ENCODE measurements at places on chromosomes 12 and 14.

DNA sequence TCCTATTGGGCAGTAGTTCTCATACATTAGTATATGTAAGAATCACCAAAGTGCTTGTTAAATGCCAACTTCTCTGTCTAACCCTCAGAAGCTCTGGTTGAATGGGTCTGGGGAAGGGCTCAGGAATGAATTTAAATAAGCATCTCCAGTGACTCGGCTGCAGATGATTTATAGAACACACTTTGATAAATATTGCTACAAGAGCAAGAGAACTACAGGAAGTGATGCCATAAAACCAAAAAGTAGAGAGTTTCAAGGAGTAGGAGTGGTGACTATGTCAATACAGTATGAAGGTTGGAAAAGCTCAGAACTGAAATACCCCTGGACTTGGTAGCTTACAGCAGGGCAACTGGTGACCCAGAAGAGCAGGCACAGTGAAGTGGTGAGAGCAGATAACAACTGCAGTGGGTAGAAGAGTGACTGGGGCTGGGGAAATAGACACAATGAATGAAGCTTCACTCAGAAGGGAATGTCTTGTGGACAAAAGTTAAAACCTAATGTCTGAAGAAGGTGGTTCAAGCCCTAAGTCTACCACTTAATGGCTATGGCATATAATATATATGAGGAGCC is 8.0 kb upstream of the PLEKHA5 start:
- DNase-seq, result no peak

DNA sequence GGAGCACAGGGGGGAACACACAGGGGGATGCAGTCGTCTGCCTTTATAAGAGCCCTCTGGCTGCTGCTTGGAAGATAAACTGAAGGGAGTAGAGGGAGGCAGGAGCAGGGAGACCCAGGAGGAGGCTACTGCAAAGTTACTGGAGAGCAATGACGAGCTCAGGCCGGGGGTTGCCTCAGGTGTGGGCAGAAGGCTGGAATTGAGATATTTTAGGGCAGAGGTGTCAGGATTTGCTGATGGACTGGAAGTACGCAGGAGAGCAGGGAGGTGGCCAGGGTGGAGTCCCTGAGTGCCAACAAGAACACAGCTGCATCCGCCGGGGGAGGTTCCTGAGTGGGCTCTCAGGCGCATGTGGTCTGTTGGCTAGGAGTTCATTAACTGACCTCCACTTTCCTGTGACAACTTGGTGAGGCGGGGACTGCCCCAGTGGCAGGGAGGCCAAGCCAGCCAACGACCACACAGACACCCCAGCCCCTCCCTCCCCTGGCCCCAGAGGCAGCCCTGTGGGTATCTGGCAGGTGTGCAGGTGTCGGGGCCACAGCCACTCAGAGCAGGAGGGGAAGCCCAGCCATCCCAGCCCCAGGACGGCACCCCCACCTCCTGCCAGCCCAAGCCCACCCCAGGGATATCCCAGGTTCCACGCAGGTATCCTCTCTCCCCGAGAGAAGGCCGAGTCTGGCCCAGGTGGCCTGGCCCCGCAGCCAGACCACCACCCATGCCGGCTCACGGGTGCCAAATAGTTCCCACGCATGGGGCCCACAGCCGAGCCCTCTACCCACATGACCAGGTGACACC is 85.4 kb downstream of the NCOR2 start:
- no peak for DNase-seq

DNA sequence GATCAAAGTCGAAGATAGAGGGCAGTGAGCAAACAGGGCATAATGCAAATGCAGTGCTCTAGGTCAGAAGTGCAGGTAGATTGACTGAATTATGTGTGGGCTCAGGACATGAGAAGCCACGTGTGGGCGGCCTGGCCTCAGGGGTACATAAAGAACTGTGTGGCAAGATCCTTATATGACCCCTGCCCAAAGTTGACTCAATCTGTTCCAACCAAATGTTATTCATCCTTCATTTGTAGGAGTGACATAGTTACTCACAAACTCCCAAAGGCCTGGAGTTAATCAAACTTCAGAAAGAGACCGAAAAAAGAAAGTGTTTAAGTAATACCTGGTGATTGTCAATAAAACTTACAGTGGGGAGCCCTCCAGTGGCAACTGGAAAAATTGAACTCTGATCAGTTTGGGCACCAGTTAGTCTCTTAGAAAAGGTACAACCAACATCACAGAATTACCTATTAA is 150.4 kb upstream of the FAR2 start:
- no peak for DNase-seq

DNA sequence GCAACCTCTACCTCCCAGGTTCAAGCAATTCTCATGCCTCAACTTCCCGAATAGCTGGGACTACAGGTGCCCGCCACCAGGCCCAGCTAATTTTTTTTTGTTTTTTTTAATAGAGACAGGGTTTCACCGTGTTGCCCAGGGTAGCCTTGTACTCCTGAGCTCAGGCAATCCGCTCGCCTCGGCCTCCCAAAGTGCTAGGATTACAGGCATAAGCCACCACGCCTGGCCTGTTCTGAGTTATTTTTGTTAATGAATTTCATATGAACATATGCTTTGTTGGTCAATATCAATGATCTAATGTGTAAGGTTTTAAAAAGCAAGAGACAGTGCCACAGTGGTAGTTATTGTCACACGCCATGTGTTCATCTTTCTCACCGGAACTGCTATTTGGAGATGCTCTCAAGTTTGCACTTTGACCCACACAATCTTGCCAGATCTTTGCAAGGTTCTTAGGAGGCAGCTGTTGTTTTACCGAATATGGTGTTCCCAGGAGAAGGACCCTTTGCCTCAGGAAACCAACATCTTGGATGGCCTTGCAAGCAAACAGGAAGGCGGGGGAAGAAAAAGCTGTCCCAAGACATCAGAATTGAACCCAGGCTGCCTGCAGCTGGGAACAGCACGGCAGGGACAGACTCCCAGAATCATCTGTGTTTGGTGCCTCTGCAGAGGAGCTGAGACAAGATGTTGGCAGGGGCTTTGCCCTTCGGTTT is 30.0 kb downstream of the GALNT16 start:
- DNase-seq, result no peak

DNA sequence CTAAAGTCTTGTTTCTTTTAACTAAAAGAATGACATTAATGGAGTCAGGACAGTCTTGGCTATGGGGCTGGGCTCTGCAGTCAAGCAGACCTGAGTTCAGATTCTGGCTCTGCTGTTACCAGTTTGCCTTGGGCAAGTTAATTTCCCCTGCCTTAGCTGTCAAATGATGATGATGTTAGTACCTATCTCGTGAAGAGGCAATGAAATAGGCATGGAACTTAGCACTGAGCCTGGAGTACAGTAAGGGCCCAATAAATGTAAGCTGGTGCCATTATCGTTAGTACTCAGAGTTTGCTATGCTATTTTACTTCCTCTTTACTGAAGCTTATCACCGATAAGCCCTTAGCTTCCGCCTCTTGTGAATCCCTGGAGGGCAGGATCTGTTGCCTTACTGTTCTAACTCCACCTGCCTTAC is 8.5 kb downstream of the FBXW8 start:
- no peak for DNase-seq

GRCh38 chr12:6263931-6264330 is 46.6 kb upstream of the PLEKHG6 start:
- DNase-seq, result no peak

Measured in activated T-cell treated with anti-CD3 and anti-CD28 coated beads for 24 hours (primary cell).